H4 (cell line): ENCODE measurements at places on chromosomes 3 and 15. TPM values are rescaled to one million over a fixed set of nuclear protein-coding genes. Genes with fewer than 3 reads are reported as not detected.

DNA sequence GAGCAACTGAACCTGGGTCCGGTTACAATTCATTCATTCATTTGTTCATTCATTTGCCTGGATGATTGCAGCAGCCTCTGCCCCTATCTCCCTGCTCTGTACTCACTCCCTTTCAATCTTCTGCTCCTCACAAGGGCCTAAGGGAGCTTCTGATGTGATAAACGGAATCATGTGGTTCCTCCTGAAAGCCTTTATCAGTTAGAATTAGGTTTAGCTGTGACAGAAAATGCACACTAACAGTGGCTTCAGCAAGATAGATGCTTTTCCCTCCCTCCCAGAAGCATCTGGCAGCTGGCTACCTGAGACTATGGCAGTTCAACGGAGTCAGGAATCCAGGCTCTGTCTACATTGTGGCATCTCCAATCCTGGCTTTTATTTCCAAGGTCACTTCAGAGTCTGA lies 196.0 kb downstream of the ADAMTS9 start:
- DNase-seq = no peak

- DNase-seq = peak; percentile 64
Measured at GRCh38 chr15:68644083-68644904, 65.5 kb downstream of the CORO2B start.

GRCh38 chr3:108973019-108973418 lies 19.3 kb upstream of the GUCA1C start:
- no peak for DNase-seq

- no peak for DNase-seq
Measured at GRCh38 chr3:172634948-172635347, 75.9 kb downstream of the NCEH1 start.

GRCh38 chr3:49120096-49120437 lies 556 bp downstream of the USP19 start:
- DNase-seq = no peak

- DNase-seq = no peak
Measured at GRCh38 chr3:137692803-137693431, 71.2 kb upstream of the SOX14 start.

DNA sequence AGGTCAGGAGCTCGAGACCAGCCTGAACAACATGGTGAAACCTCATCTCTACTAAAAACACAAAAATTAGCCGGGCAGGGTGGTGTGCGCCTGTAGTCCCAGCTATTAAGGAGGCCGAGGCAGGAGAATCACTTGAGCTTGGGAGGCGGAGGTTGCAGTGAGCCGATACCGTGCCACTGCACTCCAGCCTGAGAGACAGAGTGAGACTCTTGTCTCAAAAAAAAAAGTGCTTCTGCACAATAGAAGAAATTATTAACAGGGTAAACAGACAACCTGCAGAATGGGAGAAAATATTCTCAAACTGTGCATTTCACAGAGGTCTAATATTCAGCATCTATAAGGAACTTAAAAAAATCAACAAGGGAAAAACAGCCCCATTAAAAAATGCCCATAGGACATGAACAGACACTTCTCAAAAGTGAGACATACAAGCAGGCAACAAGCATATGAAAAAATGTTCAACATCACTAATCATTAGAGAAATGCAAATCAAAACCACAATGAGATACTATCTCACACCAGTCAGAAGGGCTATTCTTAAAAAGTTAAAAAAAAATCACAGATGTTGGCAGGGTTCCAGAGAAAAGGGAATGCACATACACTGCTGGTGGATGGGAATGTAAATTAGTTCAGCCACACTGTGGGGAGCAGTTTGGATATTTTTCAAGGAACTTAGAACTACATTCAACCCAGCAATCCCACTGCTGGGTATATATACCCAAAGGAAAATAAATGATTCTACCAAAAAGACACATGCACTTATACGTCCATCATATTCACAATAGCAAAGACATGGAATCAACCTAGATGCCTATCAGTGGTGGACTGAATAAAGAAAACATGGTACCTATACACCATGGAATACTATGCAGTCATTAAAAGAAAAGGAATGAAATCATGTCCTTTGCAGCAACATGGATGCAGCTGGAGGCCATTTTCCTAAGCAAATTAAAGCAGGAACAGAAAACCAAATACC lies 75.5 kb downstream of the MSL2 start:
- no peak for DNase-seq

Gene SAMMSON
- not detected in 2 replicates for total RNA-seq

Gene HRG
- not detected in 2 replicates for total RNA-seq

Gene MRAS
- 8.3 and 9.4 TPM in 2 replicates for total RNA-seq
